ENCODE measurements at places on chromosomes 1 and 21. TPM values are rescaled to one million over a fixed set of nuclear protein-coding genes. Genes with fewer than 3 reads are reported as not detected.
A peak's percentile ranks its signal among the peaks of the same experiment; 100 is the strongest.

GRCh38 chr1:167623951-167624350 lies 6.1 kb upstream of the RCSD1 start:
- no peak for DNase-seq

DNA sequence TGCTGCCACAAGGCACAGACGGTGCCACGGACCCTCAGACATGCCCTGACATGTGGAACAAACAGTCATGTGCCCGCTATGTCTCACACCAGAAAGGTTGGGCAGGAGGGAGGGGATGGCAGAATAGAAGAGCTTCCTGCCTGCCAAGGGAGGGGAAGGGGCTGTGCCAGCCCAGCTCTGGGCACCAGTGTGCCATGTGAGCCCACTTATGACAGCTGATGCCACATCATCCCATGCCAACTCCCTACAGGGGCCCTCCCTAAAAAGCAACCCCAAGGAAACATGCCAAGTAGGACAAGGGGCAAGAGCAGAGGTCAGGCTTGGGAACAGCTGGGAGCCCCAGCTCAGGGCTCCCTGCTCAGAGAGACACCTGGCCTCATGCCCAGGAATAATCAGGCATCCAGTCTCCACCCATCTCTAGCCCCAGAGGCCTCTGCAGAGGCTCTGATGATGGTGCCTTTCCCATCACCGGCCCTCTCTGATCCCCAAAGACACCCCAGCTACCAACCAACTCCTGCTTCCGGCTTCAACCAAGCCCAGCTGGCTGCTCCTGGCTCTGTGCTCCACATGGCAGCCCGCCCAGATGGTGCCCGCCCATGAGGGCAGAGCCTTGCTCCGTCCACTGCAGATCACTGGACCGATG lies 10.3 kb downstream of the ADGRB2 start:
- DNase-seq, result no peak

GRCh38 chr1:53918343-53918742 lies 24.4 kb downstream of the DIO1 start:
- DNase-seq, result no peak

- DNase-seq, result no peak
Measured at GRCh38 chr1:74812180-74812541, 79.2 kb downstream of the TYW3 start.

DNA sequence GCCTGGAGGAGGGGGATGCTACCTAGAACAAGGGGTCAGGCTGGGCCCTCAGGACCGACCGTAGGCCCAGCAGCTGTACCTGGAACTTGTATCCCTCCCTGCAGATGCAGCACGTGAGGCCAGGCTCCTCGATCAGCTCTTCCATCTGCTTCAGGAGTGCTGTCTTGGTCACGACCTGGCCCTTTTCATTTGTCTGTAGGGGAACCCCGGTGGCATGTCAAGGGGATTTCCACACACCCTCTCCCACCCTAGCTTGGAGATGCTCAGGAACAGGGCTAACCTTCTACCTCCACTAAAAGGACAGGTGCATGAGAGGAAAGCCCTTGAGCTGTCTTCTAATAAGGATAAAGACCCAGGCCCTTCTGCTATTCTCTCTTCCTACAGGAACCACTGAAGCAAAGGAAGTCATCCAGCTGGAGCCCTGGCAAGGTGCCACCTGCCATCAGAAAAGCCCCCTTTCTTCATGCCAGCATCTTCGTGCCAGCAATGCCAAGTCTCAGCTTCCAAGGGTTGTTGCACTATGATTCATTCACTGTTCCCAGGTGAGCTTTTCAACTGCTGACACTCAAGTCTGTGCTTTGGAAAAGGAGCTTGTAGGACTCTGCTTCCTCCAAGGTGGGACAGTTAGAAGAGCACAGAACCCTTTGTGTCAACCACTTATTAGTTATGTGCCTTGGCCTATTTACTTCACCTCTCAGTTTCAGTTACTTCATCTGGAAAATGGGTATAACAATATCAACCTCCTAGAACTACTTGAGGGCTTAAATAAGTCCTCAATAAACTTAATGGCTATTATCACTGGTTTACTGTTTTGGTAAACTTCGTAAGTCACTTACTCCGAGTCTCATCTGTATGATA lies 122.1 kb downstream of the UBR4 start:
- no peak for DNase-seq

Gene VCAM1
- 0.72 TPM for total RNA-seq

Gene CLDN17
- total RNA-seq, result not detected

- DNase-seq, result no peak
Measured at GRCh38 chr1:145729196-145729595, 9.9 kb downstream of the CD160 start.

- DNase-seq, result no peak
Measured at GRCh38 chr1:219629296-219629880, 16.5 kb upstream of the ZC3H11B start.

DNA sequence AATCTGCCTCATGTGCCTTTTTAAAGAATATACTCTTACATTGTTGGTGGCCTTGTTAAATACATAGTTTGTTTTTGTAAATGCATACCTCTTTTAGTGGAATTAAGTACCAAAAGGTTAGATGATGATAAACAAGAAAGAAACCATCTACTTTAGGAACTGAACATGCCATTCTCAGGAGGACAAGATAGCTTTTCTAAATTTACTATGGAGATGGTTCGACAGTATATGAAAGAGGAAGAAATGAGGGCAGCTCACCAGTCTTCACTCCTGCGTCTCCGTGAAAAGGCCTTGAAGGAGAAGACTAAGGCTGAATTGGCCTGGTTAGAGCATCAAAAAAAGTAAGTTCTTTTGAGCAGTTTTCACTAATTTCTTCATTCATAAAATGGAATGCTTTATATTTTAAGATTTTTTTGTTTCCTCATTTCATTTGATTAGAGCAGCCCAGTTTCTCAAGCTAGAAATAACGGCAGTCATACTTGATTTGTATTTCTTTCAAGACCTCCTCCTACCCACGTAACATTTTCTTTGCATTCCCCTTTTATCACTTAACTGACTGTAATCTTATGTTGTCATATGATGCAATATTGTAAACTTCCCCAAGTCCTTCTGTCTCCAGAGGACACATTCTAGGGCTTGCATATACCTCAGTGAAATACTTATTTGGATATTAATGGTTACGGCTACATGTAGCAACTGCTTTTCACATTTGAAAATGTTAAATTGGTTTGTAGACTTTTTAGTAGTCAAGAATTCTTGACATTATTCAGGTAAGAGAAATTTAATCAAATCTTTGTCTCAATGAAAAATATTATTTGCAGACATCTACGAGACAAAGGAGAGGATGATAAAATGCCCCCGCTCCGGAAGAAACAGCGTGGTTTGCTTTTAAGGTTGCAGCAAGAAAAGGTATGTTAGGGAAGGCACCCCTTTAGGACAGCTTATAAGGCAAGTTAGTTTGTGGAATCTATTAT lies 99.3 kb downstream of the CEP350 start:
- DNase-seq, result no peak

DNA sequence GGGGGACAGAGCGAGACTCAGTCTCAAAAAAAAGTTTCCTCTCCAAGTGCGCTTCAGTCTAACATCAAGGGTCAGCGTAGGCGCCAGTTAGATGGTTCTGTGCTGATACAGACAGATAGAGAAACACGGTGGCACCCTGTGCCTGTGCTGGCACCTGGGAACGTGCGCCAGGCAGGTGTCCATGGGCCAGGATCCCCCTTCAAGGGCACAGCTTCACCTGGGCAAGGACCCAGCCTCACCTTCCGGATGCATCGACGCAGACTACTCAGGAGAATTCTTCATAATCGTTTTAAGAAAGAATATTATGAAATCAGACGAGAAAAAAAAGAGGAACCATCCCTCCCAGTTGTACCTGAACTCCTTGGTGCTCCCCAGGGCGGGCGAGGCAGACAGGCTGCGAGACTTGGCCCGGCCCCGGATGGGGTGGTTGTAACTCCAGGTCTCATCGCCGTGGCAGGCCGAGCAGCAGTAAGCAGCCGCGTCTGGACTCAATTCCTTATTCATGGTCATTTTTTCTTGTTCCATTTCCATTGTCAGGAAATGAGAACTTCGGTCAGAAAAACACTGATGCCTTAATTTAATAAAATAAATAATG lies 13.3 kb downstream of the NADK start:
- DNase-seq, result no peak

DNA sequence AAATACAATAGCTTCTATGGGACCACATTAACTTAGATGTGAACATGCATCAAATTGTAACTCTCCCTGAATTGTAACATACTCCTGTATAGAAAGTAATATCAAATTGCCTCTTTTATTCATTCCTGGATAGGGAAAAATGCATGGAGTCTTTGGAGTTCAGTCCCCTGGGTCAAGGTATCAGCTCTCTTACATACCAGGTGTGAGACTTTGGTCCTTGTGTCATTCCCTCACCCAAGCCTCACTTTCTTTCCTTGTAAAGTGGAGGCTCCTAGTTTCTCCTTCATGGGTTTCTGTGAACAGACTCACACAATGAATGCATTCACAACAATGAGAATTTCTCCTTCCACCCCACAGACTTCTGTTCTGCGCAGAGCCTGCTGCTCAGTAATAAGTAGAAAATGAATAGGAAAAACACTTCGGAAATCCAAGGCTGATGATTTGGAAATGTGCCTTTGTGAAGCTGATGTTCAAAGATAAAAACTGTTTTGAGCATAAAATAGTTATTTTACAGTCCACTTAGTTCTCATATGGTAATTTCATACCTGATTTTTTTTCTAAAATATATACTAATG lies 185.3 kb downstream of the AK5 start:
- DNase-seq, result no peak

DNA sequence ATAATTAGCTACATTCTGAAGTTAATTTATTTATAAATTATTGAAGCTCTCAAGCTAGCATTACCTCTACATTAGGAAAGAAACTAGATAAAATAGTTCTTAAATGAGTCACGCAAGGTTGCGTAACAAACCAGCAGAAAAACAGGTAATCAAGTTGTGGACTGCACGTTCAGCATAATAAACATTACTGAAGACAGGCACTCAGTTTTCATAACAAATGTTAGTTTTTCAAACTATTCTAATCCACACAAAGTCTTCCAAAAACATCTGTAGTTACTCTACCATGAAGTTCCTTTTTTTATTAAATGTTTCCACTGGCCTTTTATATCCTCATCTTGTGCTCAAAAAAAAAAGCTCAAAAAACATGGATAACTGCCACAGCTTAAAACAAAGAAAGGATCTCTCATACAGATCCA lies 1.3 kb downstream of the TOR1AIP2 start:
- DNase-seq, result no peak

Gene KIF26B
- total RNA-seq, result 6.7 TPM

- no peak for DNase-seq
Measured at GRCh38 chr1:112575154-112575804, 43.7 kb downstream of the ST7L start.

GRCh38 chr1:202462342-202463076 lies 114.0 kb downstream of the PPP1R12B start:
- no peak for DNase-seq

Gene CNN3
- total RNA-seq, result 63.7 TPM

DNA sequence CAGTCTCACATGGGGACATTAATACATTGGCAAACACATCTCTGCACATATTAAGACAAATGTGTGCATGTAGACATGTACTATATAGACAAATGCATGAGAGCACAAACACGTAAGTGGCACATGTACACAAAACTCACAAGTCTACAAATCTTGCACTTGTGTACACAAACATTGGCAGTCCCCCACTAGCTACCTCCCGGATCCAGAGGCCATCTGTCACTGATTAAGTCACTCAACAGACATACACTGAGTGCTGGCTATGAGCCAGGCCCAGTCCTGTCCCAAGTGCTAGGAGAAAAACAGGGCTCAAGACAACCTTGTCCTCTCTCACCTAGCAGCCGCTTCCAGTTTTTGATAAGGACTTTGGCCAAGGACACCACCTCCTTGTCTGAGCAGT lies 7.0 kb downstream of the TCEA3 start:
- no peak for DNase-seq

DNA sequence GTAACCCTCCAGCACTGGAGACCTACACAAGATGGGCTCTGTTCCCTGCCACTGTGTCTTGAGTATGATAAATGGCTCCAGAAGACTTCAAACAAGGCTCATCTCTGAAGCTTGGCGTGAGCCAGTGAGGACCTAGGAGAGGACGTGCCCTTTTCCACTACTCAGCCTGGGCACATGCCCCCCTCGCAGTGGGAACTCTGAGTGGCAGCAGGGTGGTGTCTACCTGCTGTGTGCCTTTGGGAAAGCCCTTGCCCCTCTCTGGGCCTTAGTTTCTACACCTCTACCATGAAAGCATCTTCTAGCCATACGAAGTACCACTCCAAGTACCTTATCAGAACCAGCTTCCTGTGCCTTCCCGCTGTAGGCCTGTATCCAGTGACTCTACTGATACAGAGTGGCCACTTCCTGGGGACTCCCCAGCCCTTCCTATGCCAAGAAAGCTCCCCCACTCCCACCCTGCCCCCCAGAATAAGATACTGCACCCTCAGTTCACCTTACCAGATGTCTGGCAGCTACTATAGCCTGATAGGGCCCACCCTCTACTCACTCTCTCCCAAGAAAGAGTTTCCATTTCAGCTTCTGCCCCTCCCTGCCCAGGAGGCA lies 3.1 kb upstream of the MOB3C start:
- peak; percentile 26 for DNase-seq

Gene SH3BGR
- total RNA-seq, result 0.68 TPM

DNA sequence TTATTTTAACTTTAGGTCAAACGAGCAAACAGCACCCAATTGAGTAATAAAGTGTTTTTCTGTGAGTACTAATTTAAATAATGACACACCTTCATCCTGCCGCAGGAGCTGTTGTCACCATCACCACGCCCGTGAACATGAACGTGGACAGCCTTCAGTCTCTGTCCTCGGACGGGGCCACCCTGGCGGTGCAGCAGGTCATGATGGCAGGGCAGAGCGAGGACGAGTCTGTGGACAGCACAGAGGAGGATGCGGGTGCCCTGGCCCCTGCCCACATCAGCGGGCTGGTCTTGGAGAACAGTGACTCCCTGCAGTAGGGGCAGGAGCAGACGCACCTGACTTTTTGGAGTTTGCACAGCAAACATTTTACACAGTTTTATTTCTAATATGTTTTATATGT lies 45.9 kb downstream of the CBS start:
- DNase-seq, result no peak

DNA sequence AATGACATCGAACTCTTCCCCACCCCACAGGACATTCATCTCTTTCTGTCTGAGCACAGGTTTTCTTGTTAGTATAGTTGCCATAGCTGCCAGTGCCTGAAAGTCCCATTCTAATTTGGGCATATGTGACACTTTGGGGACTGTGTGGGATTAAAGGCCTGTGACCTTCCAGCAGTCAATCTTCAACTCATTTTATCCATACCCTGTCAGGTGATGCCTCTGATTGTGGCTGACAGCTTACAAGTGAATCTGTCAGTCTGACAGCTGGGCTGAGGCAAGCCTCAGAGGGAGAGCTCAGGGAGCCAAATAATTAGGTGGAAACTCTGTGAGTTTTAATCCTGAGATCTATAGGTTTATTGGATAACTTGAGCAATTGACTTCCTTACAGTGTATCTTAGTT lies 29.6 kb downstream of the ZCCHC17 start:
- DNase-seq, result no peak

Gene SOX13
- total RNA-seq, result 16.4 TPM

DNA sequence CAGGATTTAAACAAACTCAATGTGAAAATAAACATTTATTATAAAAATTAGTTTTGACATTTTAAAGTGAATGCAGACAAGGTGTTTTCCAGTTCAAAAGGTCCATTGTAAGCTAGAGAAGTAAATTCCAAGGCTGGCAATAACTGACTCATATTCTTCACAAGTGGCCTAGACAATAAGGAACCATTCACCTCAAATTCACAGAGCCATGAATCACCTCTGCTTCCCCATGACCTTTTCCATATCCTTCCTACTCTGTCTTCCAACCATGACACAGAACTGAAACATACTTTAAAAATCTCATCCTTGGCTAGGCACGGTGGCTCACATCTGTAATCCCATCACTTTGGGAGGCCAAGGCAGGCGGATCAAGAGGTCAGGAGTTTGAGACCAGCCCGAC lies 24.8 kb downstream of the F11R start:
- no peak for DNase-seq
